HT1080 (cell line): ENCODE measurements at places on chromosomes 13 and 19. TPM values are rescaled to one million over a fixed set of nuclear protein-coding genes. Genes with fewer than 3 reads are reported as not detected.

DNA sequence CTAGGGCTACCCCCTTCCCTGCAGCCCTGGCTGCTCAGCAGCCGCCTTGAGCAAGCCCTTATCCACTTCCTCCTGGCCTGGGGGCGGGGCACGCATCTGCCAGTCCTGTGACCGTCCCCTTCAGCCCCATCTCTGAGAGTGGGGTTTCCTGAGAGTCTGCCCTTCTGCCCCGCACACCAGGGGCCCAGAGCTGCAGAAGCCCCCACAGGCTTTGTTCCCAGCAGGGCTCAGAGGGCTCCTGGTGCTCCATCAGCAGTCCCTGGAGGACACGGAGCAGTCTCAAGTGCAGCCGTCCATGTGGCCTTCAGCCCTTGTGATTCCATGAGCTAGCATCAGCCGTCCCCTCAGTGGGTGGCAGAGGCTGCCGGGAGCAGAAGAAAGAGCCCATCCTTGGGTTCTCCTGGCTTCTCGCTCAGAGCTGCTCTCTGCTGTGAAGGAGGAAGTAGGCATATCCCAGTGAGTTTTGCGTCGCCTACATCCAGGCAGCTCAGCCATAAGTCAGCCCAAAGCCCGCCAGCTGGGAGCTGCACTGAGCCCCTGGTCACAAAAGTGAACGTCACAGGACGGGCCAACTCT is 16.3 kb downstream of the MYO9B start:
- DNase-seq = no peak

SGCG gene
- total RNA-seq = not detected in 2 replicates

DNA sequence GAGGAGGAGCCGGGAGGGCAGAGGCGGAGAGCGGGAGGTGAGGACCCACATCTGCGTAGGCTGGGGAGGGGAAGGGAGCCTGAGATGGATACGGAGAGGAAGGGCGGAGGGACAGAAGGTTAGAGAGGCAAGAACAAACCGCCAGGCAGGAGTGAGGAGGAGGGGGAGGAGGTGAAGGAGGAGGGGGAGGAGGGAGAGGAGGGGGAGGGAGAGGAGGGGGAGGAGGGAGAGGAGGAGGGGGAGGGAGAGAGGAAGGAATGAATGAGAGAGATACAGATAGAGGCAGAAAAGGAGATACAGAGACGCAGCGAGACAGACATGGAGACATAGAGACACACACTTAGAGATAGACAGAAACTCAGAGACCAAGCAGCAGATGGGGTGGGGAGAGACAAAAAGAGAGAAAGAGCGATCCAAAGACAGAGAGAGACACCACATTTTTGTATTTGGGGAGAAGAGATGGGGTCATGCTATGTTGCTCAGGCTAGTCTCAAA is 782 bp upstream of the CA11 start:
- DNase-seq = no peak

MATK gene
- not detected in 2 replicates for total RNA-seq

SLAIN1 gene
- 4.2 and 6.1 TPM in 2 replicates for total RNA-seq

- DNase-seq = no peak
These were observed 4.7 kb downstream of the PPP1R13L start for GRCh38 chr19:45400192-45400591.

DNA sequence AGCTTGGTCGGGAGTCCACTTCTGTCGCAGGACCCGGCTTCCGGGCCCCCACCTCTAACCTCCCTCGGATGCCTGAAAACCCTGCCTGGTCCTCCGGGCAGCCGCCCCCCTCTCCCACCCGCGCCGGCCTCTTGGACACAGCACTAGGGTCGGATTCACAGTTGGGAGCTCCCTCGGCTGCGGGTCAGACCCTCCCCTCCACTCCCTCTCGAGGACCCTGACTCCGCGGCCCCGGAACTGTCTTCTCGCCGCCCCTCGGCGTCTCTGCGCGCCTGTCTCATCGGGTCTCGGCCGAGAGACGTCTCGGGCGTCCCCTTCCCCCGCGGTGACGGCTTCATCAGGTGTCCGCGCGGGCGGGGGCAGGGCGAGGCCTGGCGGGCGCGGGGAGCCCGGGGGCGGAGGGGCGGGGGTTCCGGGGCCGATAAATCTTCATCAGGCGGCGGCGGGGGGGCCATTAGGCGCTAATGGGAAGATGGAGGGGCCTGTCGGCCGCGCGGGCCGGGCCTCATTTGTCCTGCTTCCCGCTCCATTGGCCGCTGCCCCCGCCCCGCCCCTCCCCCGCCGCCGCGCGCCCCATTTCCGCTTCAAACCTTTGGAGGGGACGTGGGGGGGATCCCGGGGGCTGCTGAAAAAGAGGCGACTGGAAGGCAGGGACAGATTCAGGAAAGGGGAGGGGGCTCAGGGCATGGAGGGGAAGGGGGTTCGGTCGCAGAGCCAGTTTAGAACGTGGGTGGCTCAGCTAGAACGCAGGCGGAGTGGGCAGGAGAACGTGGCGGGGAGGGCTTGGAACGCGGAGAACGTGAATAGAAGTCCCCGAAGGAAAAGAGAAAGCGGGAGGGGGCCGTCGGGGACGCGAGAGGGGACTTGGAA is 11.8 kb upstream of the ERFL start:
- peak; percentile 31 for DNase-seq
